Fibroblast of mammary gland (primary cell): ENCODE measurements at places on chromosomes 3 and 15.
A peak's percentile ranks its signal among the peaks of the same experiment; 100 is the strongest.

- DNase-seq = peak; percentile 54
These were observed at the start of gene ST3GAL6 for GRCh38 chr3:98763076-98763475. Gene ST3GAL6, plus strand, starts transcription at chr3:98763340. Its CDS starts 5,101 bp downstream, at chr3:98768441.

DNA sequence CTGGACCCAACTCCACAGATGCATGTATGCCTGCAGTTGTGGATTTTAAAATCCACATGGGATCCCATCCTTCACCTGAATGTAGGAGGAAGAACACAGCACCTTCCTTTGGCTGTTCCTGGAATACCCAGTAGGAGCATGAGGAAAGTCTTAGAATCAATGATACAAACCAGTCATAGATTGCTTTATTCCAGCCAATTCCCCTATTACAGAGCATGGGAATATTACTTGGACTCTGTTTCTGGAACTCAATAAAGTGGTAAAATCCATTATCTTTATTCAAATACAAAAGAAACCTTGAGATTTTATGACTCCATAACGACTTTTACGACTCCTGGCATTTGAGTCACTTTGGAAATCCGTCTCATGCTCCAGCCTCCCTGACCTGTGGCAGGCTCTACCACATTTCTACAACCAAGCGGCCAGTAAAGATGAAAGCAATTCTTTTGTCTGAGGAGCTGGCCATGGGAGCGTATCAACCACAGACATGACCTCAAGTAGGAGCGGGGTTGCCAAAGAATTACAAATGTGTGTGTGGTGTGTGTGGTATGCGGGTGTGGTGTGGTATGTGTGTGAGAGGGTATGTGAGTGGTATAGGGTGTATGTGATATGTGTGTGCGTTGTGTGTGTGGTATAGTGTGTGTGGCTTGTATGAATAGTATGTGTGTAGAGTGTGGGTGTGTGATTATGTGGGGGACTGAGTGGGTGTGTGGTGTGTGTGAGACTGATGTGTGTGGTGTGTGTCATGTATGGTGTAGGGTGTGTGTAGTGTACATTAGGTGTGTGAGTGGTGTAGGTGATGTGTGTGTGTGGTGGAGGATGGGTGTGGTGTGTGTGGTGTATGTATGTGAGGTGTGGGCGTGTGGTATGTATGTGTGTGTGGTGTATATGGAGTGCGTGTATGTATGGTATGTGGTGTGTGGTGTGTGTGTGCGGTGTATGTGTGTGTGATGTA, 40.0 kb downstream of the ARRDC4 start:
- DNase-seq = peak; percentile 34

GRCh38 chr15:77487469-77487842, 66.8 kb downstream of the HMG20A start:
- no peak for DNase-seq

- DNase-seq = no peak
These were observed 182.4 kb upstream of the DPH6 start for GRCh38 chr15:35728219-35728940.

DNA sequence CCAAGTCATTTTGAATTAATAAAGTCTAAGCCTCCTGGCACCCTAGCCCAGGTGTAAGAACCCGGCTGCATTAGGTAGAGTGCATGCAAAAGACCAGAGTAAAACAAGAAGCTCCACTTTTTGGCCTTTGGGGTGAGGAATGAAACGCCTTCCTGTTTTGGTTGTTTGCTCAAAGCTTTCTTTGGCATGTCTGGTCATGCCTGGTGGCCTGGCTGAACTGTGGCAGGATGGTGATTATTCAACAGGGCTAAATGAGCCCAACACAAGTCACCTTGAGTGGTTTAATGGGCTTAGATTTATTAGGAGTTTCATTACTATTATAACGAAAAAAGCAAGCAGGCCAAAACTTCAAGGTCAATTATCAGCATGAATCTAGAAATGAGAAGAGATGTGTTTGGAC, 40.9 kb upstream of the LDHAL6B start:
- DNase-seq = no peak

GRCh38 chr3:101038880-101039279, 45.7 kb upstream of the ABI3BP start:
- peak; percentile 83 for DNase-seq
